ENCODE measurements at places on chromosomes 2 and 18.
A peak's percentile ranks its signal among the peaks of the same experiment; 100 is the strongest.

DNA sequence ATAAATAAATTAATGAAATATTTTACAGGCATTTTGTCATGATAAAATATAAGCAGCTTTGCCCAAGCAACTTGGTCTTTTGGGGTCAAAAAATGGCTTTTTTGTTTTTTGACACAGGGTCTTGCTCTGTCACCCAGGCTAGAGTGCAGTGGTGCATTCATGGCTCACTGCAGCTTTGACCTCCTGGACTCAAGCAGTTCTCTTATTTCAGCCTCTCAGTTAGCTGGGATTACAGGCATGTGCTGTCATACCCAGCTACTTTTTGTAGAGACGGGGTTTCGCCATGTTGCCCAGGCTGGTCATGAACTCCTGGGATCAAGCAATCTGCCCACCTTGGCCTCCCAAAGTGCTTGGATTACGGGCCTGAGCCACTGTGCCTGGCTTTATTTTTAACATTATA lies 51.0 kb downstream of the ABI2 start:
- no peak for DNase-seq

DNA sequence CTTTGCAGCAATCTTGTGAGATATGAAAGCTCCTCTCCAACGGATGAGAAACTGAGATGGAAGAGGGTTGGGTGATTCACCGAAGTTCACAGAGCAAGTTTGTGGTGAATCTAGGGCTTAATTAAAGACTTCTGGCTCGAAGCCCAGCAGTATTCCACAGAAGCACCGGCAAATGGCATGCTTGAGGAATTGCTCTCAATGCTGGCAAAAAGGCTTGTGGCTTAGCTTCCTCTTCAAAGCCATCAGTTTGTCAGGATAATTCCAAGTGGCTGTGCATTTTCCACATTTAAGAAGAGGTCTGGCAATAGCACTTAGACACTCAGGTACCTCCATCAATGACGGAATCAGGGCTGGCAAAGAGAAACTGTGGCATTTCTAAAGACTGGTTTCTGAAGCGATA lies 98.7 kb upstream of the SLC66A3 start:
- DNase-seq: peak; percentile 85

DNA sequence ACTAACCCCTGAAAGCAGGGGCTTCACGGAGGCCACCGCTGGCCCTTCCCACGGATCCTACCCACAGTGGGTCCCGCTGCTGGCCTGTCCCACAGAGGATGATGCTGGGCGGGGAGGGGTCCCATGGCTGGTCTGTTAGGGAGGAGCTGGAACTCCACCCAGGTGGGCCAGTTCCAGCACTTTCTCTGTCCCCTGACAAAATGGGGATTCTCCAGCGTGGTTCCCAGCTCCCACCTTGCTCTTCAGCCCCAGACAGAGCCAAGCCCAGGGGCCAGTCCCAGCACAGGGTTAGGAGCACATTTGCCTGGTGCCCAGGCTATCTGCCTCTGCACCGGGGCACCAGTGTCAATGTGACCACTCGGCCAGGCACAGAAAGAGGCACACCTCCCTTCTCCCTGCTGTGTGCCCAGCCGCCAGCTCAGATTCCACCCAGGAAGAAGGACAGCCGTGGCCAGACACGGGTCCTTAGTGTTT lies 50.0 kb downstream of the ANKMY1 start:
- no peak for DNase-seq

- no peak for DNase-seq
Measured at GRCh38 chr2:132948211-132948610, 278.2 kb upstream of the LYPD1 start.

DNA sequence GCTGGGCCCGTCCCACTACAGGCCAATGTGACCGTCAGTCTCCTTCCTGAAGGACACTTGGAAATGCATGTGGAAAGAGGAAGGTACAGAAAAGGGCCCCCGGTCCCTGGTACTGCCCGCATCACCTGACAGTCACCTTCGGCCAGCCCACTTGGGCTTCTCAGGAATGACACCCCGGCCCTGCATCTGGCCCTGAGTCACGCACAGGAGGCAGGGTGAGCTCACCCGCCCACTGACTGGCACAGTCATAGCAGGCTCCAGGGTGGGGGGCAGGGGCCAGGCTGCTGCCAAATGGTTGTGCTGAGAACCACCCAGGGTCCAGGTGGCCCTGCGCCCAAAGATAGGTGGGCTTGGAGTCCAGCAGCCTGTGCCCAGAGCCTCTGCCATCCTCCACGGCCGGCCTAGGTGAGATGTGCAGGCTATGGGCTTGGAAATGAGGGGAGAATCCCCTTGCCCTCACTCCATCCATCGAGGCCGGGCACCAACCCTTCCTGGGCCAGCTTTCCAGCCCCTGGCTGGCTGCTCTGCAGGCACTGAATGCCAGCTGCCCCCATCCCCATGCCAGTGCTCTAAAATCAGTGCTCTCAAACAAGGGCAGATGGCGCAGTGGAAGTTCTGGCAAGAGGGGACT lies 14.1 kb downstream of the EMX1 start:
- peak; percentile 32 for DNase-seq

DNA sequence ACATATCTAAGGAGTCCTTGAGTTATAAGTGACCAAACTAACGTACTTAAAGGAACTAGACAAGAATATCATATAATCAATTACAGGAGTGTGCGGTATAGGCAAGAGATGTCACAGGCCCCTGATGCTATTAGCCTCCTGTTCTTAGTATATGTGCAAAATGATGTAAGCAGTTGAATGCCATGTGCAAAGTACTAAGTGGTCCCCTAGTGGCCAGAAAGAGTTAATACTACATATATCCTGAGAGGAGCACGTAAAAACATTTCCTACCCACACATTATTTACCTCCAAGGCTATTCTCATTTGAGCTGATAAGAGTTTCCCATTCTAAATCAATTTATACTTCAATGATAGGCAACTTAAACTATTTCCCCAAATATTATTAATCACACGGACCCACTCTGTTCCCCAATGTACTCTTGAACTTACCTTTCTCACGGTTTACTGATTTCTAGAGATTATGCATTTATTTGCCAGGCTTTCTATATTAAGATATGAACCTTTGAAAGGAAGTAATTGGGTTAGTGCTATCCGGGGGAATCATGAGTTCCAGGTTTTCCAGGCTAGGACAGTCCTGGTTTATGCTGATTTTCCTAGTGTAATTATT lies 158.0 kb upstream of the KLHL14 start:
- peak; percentile 40 for DNase-seq

GRCh38 chr2:76809136-76809535 lies 713.0 kb downstream of the LRRTM4 start:
- DNase-seq: no peak

GRCh38 chr2:29014811-29015421 lies 33.8 kb downstream of the TOGARAM2 start:
- DNase-seq: peak; percentile 79

DNA sequence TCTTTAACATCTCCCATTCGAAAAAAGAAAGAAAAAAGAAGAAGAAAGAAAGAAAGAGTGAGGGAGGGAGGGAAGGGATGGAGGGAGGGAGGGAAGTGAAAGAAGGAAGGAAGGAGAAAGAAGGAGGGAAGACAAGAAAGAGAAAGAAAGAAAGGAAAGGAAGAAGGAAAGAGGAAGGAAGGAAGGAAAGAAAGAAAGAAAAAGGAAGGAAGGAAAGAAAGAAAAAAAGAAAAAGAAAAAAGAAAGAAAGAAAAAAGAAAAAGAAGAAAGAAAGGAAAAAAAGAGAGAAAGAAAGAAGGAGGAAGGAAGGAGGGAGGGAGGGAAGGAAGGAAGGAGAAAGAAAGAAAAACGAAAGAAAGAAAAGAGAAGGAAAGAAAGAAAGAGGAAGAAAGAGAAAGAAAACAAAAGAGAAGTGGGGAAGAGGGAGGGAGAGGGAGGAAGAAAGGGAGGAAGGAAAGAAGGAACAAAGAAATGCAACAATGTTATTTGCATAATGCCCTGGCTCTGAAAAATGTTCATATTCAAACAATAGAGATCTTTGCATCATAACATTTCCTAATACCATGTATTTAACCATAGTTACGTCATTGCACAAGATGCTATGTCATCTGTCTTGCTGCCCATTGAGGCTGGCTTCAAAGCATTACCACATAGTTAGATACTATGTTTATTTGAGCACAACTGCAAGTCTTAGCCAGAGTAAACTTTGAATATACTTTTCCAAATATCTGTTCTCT lies 550.6 kb downstream of the DSC3 start:
- DNase-seq: no peak

DNA sequence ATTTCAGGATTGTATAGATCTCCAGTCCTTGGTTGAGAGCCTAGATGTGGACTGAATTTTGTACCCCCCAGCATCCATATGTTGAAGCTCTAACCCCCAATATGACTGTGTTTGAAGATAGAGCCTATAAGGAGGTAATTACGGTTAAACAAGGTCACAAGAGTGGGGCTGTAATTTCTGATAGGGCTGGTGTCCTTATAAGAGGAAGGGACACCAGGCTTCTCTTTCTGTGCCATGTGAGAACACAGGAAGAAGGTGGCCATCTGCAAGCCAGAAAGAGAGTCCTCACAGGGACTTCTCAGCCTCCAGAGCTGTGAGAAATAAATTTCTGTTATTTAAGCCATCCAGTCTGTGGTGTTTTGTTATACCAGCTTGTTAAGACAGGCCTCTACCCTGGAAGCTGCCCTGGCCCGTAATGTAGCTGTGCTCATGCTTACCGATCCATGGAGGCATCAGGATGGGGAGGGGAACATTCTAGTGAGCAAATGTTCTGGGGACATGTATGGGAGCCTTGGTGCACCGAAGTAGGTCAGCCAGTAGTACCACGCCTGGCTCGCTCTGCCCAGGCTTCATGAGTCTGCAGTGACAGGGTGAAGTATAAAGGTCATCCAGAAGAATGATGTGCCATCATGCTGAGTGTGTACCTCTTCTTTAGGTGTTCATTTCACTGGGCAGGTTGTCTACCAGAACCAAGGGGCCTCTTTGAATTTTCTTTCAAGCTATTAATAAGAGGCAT lies 16.1 kb downstream of the RASGRP3 start:
- DNase-seq: no peak

- DNase-seq: peak; percentile 38
Measured at GRCh38 chr2:193868833-193869232, 1674.1 kb upstream of the TMEFF2 start.

- DNase-seq: no peak
Measured at GRCh38 chr2:158205215-158205614, 103.5 kb downstream of the UPP2 start.

- peak; percentile 16 for DNase-seq
Measured at GRCh38 chr2:157592948-157593347, 35.7 kb downstream of the ACVR1C start.

DNA sequence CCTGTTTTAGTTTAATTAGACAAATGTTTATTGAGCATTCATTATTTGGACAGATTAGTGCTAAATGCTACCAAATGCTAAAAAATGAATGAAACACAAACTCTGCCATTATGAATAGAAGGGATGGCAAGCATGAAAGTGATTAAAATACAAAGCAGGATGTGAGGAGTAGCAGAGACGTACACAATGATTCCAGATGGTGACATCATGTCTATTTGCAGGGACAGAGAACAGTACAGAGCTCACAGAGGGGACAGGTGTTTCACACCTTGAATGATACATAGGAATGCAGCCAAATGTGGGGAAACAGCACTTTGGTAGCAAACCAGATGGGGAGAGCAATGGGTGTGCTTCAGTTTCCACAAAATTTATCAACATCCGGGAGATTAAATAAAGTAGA lies 76.3 kb downstream of the CD226 start:
- DNase-seq: no peak

- DNase-seq: peak; percentile 61
Measured at GRCh38 chr18:58525517-58525916, 103.4 kb downstream of the ALPK2 start.

GRCh38 chr2:186918495-186918894 lies 69.5 kb upstream of the ZSWIM2 start:
- DNase-seq: no peak

DNA sequence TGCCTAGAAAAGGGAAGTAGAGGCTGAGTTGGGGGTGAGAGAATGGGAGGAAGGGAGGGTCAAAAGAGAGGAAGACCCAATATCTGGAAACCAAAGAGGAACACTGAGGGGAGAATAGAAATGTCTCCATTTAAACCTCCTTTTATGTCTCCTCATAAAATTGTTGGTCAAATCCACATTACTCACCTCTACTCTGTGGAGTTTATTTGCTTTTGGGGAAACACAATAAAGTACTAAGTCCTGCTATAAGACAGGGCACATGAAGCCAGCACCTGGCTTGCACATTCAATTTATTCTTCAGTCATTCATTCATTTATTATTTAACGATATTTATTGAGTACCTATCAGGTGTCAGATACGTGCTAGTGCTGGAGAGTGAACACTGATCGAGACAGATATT lies 60.3 kb upstream of the NFE2L2 start:
- no peak for DNase-seq

DNA sequence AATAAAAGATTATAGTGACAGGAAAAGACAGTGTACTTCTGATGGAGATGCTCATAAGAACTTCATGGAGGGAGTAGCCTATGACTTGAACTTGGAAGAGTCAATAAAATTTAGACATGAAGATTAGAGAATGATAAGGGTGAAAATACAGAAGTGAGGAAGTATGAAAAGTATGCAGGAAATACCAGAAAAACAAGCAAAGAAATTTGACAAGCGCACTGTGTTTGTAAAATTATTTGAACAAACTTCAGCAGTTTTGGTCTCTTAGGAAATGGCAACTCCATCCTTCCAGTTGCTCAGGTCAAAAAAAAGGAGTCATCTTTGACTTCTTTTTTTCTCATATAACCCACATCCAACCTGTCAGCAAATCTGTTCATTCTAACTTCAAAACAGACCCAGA lies 864.0 kb upstream of the ZEB2 start:
- DNase-seq: no peak

DNA sequence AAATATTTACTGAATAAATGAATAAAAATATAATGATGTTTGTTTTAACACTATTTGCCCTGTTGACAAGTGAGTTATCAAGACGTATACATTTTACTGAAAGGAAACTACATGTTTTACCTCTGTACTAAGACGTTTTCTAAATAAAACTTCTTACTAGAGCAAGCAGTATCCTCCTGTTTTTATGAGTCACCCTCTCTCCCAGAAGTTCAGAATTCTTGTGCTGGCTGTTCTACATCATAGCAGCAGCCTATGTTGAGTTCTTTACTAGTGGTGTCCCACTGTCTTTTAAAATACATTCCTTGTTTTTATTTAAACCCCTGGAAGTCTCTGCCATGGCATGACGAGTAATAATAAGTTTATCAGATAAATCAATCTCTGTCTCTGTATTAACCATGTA lies 297.4 kb downstream of the CALCRL start:
- peak; percentile 14 for DNase-seq

DNA sequence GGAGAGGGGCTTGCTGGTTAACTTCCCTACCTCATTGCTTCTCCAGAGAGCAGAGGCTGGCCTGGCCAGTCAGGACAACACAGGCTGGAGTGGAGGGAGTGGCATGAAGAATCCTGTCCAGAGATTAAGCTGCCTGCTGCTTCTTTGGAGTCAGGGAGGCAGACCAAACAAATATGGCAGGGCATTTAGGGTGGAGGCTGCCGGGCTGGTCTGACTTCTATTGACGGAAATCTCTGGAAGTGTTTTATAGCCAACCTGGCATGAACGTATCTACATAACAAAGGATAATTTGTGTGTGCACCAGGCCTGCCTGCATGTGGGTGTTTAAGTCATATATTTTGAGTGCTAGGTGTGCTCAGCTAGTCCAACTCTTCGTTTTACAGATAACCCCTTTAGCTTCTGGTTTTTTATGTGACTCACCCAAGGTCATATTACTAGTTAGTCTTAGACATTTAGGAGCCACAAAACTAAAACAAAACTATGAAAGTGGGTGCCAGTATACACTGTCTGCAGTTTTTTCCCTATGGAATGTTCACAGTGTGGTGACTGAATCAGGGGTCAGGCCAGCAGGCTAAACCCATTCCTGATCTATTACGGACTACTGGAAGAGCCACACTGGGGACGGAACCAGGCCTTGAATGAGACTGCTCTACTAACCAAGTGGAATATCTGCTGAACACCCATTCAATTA lies 5.5 kb downstream of the NPC1 start:
- DNase-seq: no peak

All from kidney glomerular epithelial cell (primary cell).